ENCODE measurements at places on chromosomes 4 and X. TPM values are rescaled to one million over a fixed set of nuclear protein-coding genes. Genes with fewer than 3 reads are reported as not detected.

The NUP54 gene
- 38.0 TPM for total RNA-seq

The KLHL8 gene
- total RNA-seq: 11.2 TPM

GRCh38 chr4:150641612-150642011 is 59.7 kb downstream of the MAB21L2 start:
- no peak for DNase-seq

GRCh38 chr4:25984796-25985195 is 70.8 kb downstream of the SMIM20 start:
- DNase-seq: no peak
